ENCODE measurements at places on chromosomes 12 and 14. TPM values are rescaled to one million over a fixed set of nuclear protein-coding genes. Genes with fewer than 3 reads are reported as not detected.

- no peak for DNase-seq
- H3K27ac ChIP-seq: no peak overlapping the region
- no peaks in the 10 kb centered on the region for H3K36me3 ChIP-seq
- no peak overlapping the region for H3K4me3 ChIP-seq
Observed at GRCh38 chr14:71179066-71179465, 271.8 kb downstream of the PCNX1 start.

- DNase-seq: peak; percentile 78
- H3K27ac ChIP-seq: peak within 1 kb of the TSS; percentile 69
- H3K27me3 ChIP-seq: no peaks in the 10 kb centered on the region
- no peaks in the 10 kb centered on the region for H3K4me1 ChIP-seq
- H3K4me3 ChIP-seq: peak within 1 kb of the TSS; percentile 57
Observed at GRCh38 chr14:49687942-49688700, at the start of gene POLE2. POLE2 (minus strand) TSS chr14:49688214; CDS start chr14:49688203, 11 bp downstream.

DNA sequence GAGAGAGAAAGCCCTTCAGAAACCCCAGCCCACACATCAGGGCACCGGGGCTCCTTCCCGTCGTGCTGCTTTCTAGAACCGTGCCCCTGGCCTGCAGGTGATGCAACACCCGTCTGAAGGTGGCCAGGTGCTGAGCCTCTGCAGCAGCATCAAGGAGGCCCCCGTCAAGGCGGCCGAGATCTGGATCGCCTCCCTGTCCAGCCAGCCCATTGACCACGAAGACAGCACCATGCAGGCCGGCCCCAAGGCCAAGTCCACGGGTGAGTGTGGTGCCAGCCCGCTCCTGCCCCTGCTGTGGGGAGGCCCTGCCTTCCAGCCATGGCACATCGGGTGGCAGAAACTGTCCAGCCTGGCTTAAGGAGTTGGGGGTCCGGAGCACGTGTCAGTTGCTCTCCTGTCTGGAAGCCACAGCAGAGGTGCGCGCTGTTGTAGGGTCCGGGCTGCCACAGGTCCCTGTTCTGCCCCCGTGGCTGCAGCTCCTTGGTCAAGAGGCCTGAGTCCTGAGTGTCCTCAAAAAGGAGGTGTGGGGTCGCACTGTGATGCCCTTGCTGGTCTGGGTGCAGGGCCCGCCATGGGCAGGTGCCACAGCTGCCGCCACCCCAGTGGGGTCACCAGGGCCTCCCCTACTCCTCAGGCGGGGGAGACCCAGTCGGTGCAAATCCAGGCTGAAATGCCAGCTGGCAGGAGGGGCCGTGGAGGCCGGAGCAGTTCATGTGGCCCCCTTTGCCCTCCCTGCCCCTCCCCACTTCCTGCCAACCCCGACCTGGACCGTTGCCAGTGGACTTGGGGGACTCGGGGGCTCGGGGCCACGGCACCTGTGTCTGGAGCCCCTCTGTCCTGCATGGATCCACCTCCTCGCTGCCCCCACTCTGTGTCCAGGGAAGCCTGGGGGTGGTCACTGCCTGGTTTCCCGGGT lies 31.0 kb upstream of the TEX22 start:
- H3K27ac ChIP-seq: no peak overlapping the region
- no peak for DNase-seq
- no peak overlapping the region for H3K4me3 ChIP-seq

DNA sequence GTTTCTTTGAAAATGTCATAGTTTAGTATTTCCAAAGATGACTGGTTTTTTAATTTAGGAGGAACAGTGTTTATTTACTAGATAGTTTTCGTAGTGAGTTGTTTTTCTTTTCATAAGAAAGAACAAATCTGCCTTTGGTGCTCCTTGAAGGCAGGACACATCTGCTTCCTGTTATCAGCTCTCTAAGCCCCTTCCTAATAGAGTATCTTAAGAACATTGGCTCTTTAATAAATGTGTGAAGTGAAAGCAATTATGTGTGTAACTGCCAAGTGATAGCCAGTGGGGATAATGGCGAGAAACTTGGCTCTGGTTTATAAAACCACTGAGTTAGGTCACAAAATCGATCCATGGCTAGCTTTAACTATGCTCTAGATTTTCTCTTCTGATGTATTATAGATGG lies 23.5 kb upstream of the PPFIBP1 start:
- H3K27me3 ChIP-seq: no peaks in the 10 kb centered on the region
- H3K27ac ChIP-seq: no peak overlapping the region
- H3K4me3 ChIP-seq: no peak overlapping the region
- H3K4me1 ChIP-seq: no peaks in the 10 kb centered on the region
- no peaks in the 10 kb centered on the region for H3K36me3 ChIP-seq

DNA sequence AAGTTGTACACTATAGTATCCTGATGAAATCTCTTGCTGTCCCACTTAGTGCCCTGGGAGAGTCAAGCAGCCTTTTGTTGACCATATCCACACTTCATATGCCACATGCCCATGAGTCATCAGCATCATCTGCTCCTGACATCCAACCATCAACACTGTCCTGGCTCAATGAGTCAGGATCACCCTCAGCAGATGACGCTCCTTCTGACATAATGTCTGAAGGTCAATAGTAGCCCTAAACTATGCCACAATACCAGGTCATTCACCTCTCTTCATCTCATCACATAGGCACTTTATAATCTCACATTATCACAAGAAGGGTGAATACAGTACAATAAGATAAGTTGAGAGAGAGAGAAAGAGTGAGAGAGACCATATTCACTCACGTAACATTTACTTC lies 369.0 kb upstream of the FAR2 start:
- H3K36me3 ChIP-seq: no peaks in the 10 kb centered on the region
- no peaks in the 10 kb centered on the region for H3K27me3 ChIP-seq
- H3K27ac ChIP-seq: no peak overlapping the region
- H3K4me1 ChIP-seq: no peaks in the 10 kb centered on the region

Gene SCNN1A
- total RNA-seq: 188 TPM

Gene GYS2
- not detected for total RNA-seq

- H3K4me1 ChIP-seq: peaks cover 7% of the 10 kb centered on the region
- no peaks in the 10 kb centered on the region for H3K36me3 ChIP-seq
- peak overlapping the region; percentile 78 for H3K4me3 ChIP-seq
- H3K27ac ChIP-seq: peak overlapping the region; percentile 81
Observed at GRCh38 chr14:95156161-95157047, 925 bp downstream of the DICER1 start.

Gene PPFIBP1
- total RNA-seq: 44.7 TPM

DNA sequence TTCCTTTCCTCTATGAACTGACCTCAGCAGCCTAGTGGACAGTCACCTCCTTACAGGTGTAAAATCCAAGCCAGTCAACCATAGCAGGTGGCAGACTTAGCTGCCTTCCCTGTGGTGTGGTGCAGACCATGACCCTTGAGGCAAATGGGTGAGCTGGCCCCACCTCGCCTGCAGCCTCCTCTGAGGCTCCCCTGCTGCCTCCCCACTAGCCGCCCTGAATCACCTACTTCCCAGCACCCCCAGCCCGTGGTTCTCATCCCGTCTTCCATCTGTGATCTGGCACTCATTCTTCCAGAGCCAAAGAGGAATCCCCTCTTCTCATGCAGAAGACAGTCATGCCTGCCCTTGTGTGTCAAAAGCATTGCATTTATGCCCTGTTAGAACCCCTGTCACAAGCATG lies 34.4 kb upstream of the TSPAN9 start:
- no peaks in the 10 kb centered on the region for H3K36me3 ChIP-seq
- no peak for DNase-seq
- H3K4me3 ChIP-seq: no peak overlapping the region

DNA sequence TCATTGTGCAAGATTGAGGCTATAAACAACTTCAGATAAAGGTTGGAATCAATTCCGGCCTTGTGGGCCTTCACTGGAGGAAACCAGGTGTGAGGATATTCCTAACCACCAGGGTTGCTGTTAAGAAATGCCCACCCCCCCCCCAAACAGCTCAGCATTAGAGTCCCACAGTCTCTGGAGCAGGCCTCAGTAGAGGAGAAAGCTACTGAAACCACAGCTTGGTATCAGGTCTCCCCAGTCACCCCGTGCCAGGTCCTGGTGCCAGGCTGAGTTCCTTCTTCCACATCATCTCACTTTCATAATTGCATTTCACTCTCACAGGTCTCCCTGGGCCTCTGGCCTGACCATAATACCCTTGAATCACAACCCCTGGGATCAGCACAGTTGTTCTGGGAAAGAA lies 12.5 kb downstream of the GALNT6 start:
- no peak overlapping the region for H3K27ac ChIP-seq
- DNase-seq: no peak
- no peaks in the 10 kb centered on the region for H3K36me3 ChIP-seq
- H3K4me1 ChIP-seq: no peaks in the 10 kb centered on the region
- no peak overlapping the region for H3K4me3 ChIP-seq

Gene ARF6
- total RNA-seq: 161 TPM

Gene FAIM2
- total RNA-seq: 3.6 TPM

DNA sequence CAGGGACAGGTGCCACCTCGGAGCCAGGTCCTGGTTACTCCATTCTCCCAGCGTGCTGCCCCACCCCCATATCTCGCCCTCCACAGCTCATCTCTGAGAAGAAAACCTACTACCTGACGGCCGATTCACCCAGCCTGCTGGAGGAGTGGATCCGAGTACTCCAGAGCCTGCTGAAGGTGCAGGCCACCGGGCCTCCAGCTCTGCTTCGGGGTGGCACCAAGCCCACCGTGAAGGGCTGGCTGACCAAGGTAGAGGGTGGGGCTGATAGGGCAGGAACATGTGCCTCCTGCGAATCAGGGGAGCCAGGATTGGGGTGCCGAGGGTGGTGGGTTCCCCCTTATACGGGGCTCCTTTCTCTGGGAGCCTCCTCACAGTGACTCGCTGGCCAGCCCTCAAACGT lies 25.9 kb downstream of the PIGH start:
- no peaks in the 10 kb centered on the region for H3K4me1 ChIP-seq
- no peak overlapping the region for H3K4me3 ChIP-seq
- H3K36me3 ChIP-seq: no peaks in the 10 kb centered on the region

- H3K27me3 ChIP-seq: no peaks in the 10 kb centered on the region
- H3K4me3 ChIP-seq: no peak overlapping the region
- DNase-seq: no peak
Observed at GRCh38 chr12:15800278-15800677, 11.1 kb upstream of the EPS8 start.

Data from colonic mucosa (tissue), 4 donors.